ENCODE measurements at places on chromosomes 13 and 19.

DNA sequence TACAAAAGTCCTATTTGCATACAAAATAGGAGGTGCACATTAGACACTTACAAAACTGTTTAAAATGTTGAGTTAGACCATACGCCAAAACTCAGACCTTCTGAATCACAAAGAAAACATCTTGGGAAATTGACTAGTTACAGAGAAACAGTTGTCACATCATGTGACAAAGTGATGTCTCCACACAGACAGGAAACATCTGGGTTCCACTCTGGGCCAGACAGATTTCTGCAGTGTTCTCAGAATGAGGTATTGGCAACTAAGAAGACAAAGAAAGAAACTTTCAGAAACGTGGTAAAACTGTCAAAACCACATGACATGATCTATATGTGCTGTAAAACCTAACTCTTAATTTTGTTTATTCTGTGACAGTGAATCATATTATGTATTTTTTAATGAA lies 6.7 kb downstream of the ZNF793 start:
- no peak for DNase-seq

DNA sequence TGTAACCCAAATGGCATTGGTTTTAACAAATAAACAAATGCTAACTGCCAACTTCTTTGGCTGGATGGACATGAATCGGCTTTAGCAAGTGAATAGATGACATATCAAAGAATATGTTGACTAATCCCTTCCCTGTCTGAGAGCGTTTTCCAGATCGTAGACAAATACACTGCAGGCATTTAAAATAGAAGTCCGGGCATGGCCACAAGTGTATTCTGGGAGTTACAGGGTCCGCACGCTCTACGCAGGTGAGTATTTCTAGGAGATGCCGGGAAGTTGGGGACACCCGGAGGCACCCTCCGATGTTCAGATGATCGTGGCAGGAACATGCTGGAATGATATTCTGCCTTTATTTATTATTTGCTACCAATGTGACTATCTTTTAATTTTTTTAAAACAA lies 53.2 kb upstream of the ZNF536 start:
- DNase-seq, result no peak

- DNase-seq, result no peak
Measured at GRCh38 chr19:44818466-44819031, 9.6 kb downstream of the BCAM start.

DNA sequence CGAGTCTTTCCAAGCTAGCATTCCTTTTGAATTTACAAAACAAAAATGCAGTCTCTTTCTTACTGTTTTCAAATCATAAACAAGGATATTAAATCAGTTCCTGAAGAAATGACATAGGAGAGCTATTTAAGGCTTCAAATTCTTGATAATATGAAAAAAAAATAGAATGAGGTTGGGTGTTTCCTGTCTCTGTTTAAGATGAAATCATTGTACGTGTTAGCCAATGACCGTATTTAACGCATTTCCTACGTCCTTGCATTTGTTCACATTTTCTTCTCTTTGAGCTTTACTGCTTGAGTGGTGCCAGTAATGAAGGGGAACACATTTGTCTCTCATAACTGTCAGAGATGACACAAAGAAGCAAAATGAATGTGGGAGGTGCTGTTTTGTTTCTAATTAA lies 821.3 kb downstream of the DIAPH3 start:
- no peak for DNase-seq

DNA sequence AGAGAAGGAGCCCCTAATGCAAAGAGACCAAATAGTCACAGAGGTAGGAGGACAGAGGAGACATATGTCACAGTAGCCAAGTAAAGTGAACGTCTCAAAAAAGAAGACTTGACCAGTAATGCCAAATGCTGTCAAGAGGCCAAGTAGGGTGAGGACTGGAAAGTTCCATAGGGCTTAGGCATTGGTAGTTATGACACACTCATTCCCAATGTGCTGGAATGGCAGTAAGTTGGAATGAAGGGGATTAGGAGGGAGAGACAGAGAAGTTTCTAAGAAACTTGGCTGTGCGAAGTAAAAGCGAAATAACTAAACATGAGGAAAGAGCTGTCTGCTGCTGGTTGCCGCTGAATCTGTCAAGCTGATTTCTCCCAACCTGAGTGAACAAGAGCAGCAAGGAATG lies 14.9 kb upstream of the FRY start:
- no peak for DNase-seq

DNA sequence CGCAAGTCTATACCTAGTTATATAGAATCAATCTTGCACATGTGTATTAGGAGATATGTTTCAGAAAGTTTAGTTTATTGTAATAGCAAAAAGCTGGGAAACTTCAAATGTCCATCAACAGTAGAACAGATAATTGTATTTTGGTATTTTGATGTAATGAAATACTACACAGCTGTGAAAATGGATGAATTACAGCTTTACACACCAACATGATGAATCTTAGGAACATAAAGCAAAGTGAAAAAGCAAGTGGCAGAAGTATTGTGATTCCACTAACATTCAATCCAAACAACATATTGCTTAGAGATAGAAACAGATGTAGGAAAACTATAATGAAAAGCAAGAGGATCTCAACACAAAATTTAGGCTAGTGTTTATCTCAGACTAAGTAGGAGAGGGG lies 72.5 kb downstream of the RUBCNL start:
- DNase-seq, result no peak

GRCh38 chr13:65642996-65643395 lies 1587.1 kb downstream of the PCDH9 start:
- no peak for DNase-seq

GRCh38 chr19:2607712-2608601 lies 94.5 kb downstream of the GNG7 start:
- no peak for DNase-seq

DNA sequence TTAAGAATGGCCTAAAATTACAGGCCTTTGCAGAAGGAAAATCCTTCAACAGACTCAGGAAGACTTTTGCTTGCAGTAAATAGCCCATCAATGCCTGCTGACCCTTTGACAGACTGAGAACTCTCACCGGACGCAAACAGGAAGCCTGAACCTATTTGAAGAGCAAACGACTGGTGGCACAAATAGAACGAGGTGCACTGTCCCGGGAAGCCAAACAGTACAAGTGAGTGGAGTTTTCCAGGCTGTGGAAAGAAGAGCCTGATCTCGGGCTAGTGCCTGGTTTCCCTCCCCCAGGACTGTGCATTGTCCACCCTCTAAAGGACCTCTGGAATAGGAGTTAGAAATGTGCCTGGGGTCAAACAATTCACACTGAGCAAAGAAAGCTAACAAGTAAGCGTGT lies 165.5 kb downstream of the FGF14 start:
- no peak for DNase-seq

GRCh38 chr19:45826934-45827333 lies 11.8 kb upstream of the RSPH6A start:
- DNase-seq, result no peak

DNA sequence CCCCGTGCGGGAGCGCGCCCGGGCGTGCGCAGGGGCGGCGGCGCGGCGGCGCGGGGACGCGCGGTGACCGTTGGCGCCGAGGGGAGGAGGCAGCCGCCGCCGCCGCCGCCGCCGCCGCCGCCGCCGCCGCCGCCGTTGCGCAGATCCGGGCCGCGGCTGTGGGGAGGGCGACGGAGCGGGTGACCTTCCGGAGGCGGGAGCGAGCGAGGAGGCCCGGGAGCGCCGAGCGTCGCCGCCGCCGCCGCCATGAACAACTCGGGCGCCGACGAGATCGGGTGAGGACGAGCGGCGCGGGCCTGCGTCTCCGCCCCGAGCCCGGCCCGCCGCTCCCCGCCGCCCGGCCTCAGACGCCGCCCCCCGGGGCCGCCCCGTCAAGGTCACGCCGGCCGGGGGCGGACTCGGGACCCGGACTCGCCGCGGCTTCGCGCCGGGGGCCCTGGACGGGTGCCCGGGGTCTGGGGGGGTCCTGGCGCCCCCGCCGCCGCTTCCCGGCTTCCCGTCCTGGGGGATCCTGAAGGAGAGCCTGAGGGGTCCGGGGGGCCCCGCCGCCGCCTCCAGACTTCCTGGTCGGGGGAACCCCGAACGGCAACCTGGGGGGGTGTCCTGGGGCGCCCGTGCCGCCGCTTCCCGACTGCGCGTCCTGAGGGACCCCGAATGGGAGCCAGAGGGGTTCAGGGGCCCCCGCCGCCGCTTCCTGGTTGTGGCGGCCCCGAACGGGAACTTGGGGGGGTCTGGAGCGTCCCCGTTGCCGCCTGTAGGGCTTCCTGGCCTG lies at the start of gene DAZAP1:
Gene DAZAP1 (plus strand): TSS at position 59 of the 772 bp plus-strand sequence. CDS start 188 bp downstream, at position 247.
- DNase-seq, result peak; percentile 53

DNA sequence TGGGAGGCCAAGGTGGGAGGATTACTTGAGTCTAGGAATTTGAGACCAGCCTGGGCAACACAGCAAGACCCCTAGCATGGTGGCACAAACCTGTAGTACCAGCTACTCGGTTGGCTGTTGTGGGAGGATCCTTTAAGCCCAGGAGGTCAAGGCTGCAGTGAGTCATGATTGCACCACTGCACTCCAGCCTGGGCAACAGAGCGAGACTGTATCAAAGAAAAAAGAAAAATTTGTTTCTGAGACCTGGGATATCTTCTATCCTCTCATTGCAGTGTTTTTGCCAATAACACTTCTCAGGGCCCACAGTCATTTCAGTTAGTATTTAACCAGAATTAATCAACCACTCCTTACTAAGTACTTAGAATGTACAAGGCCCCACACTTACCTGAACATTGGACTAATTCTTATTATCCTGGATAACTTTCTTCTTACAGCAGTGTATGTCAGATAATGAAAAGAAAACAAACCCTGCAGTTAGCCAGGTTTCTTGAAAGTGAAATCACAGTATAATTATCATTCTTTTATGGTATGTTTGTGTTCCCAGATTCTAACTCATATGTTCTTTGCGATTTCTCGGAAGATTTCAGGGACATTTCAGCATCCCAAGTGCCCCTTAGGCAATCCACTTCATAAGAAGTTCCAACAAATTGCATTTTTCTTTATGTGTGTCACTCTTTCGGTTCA lies 75.6 kb upstream of the KLF5 start:
- no peak for DNase-seq

DNA sequence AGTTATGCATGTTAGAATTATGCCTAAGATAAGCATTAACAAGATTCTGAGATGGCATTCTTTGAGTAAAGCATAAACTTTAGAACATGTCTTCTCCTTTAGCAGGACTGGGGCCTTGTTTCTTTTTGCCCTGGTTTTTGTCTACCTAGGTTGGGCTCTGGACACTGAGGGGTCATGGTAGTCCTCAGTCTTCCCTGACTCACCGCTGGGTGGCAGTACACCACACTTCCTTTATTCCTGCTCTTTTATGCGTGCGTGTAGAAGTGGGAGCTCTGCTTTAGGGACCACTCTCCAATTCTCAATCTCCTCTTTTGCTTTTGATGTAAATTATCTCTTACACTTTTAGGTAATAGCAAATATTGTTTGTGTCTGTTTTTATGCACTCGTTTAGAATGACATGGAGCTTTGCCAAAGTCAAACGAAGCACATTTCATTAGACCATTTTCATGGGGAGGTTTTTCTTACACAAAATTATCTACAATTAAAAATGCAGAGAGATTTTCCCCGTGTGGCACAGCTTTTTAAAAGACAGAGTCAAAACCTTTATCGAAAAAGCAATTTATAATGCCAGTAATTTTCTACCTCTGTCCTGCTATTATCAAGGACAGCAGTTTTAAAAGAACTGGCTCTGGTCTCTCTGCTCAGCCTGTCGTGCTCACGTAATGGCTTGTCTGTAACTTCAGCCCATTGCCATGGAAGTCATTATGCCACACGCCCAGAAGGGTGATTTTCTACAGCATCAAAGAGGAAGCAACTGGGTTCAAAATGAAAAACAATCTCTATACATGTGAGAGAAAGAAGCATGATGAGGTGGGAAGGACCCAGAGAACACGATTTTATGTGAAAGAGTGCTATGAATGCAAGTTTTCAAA lies 413.9 kb downstream of the COG6 start:
- peak; percentile 83 for DNase-seq

DNA sequence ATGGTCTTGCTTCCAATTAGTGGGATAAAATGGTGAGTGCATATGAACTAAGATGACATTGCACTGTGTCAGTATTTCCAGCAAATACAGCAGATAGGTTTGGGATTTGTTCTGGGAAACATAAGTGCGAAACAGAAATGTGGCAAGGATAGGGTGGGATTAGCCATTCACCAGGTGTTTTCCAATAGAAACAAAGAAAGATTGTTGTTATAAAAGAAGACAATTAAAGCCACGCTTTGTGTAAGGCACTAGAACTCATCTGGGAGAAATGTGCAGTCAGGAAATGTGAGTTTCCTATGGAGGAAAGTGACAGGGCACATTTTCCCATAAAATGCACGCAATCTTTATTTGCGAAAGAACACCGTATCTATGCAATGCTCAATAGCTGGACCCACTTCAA lies 1547.8 kb downstream of the EFNB2 start:
- DNase-seq, result no peak

GRCh38 chr13:46149272-46150133 lies 32.5 kb downstream of the LCP1 start:
- DNase-seq, result no peak

DNA sequence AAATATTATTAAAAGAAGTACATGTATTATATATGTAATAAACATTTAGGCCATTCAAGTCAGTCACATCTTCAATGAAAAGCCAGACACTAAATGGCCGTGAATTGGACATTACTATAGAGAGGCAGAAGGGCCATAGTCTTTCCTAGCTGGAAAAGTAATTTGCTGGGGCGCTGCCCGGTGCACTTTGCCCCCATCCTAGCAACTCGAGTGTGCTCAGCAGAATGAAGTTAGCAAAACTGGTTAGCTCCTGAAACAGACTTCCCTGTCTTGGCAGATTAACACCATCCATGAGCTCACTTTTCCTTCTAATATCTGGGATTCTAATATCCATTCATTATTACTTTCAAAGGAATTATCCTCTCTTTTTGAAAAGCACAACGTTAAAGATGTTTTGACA lies 2.8 kb upstream of the SPRYD7 start:
- DNase-seq, result no peak

DNA sequence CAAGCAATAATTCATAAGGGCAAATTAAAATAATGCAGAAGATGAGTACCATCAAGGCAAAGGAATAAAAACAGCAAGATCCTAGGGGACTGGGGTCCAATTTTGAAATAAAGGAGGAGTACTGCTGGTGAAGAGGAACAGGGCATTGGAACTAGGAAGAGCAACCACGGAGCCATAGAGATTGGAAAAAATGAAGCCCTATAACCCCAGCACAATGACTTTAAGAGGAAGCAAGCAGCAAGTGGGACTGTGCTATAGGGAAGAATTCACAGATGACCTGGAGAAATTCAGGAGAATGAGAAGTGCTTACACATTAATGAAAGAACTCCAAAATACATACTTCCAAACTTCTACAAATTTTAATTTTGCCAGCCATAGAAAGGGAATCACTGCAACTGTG lies 44.9 kb upstream of the ITM2B start:
- no peak for DNase-seq

DNA sequence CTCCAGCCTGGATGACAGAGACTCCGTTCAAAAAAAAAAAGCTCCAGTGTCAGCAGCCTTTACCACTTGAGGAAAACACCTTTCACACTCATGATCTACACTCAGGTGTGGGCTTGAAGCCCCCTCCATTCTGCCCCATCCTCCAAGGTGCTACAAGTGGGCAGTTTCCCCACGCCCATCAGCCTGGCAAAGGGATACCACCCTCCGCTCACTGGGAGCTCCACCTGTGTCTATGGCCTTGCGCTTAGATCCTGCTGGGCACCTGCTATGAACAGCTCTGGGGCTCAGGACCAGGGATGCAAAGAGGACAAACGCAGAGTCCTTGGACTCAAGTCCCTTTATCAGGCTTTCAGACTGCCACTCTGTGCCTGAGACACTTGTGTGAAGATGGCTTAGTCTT lies 127.8 kb downstream of the CRYL1 start:
- DNase-seq, result no peak

- DNase-seq, result no peak
Measured at GRCh38 chr13:109756778-109757177, 29.6 kb downstream of the IRS2 start.
